Activated T-helper 1 cell treated with anti-CD3 and anti-CD28 coated beads, Interleukin-2, amount 50 U/mL, for 16 hours (primary cell): ENCODE measurements at places on chromosomes 3 and 15.

DNA sequence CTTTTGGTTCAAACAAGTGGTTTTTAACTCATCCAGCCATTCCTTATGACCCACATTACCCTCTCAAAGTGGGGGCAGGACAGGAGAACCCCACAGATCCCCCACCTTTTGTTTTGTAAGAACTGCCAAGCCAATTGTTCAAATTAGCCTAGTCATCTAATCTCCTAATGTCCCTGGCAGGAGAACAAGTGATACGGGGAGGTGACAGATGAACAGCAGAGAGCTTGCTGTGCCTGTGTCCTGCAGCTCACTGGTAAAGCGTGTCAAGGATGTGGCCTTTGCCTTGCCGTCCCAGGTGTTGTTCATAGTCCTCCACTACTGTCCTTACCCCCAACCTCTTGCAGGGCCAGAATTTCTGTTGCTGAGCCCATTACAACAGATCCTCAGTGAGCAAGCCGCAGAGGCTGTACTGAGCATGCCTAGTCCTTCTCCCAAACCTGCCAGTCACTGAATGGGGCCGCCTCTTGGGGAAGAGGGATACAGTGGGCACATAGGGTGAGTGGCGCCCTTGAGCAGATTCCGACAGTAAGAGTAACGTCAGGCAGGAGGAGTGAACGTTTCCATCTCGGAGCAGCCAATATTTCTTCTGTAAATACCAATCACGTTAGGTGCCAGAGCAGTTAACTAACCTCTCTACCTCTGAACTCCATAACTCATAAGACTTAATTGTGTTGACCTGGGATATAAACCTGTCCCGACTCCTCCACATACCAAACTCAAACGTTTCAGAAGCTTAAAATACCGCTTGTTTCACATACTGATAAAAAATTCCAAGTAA, 87.4 kb downstream of the ITPR1 start:
- no peak for DNase-seq

DNA sequence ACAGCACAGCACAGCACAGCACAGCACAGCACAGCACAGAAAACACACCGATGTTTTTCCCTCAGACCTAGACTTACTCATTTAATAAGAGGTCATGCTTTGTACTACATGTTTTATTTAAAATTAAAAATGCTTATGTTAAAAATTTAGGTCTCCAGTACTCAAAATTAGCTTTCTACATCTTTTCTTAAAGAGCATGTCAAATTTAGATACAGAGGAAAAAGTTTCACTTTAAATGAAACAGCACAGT, 78.7 kb downstream of the CHAC1 start:
- no peak for DNase-seq

DNA sequence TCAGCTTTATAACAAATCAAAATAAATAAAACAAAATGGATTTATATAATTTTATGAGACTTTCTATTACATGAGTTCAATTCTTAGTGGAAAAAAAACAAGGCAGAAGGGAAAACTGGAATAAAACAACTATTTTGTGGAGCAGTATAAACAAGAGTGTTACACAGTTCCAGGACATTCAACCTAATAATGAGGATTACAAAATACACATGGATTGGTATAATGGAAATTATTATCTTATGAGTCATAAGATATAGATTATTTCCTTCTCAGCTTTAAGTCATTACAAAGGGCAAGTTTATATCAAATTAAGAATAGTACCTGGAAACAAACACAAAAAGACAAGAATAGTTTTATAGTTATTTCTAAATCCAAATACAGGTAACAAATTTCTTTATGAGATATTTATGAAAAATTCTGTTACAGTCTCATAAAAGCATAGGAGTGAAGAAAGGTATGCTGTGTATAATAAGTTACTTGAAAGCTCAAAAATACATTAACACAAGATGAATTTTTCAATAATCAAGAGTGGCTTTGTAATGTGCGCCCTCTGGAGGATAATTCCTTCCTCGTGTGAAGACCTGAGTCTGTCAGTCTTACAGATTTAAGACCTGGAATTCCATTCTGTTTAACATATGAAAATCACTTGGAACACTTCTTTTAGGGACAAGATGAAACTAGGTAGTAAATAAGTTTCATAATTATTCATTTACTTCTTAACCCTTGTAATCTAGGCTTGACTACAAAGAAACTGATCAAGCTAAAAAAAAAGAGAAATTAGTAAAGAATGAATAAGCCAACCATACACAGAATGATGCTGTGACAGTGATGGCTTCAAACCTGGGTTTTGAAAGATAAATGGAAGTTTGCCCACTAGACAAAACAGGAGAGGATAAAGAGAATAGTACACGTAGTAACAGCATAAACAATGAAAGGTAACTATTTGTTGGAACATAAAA, 9.5 kb downstream of the COPS2 start:
- DNase-seq, result no peak

DNA sequence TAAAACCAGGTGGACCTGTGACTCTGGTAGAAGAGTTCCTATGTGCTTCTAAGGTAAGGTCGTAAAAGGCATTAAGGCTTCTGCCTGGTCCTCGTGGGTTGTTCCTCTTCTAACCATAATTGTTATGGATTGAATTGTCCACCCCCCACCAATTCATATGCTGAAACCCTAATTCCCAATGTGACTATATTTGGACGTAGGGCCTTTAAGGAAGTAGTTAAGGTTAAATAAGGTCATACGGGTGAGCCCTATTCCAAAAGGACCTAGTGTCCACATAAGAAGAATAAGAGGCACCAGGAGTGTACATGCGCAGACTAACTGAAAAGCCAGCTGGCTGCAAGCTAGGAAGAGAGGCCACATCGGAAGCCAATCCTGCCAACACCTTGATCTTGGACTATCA, 1.9 kb downstream of the ADPGK start:
- DNase-seq, result no peak
